Keratinocyte (primary cell): ENCODE measurements at places on chromosomes 12 and 14.

DNA sequence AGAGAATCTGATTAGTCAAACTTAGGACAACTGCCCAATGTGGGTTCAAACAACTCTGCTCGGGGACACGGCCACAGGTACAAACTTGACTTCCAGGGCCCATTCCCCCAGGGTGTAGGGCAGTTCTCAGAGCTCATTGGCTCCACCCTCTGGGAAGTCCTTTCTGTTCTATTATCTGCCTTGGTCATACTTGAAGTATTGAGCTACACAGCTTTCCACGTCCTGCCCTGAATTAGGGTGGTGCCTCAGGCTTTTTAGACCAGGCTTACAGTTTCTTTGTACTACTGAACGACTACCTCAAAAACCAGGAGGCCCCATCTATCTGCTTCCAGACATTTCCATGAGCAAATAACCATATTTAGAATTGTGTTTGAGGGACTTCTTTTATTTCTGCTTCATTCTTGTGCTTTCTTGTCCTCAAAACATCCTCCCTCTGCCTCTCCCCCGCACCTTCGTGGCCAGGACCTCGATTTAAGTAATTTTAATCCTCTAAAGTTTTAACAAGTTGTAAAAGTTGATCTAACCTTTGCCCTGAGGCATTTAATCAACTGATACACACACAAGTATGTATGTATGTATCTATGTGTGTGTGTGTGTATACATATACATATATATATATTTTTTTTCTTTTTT is 281.7 kb upstream of the AMIGO2 start:
- peak; percentile 53 for DNase-seq

DNA sequence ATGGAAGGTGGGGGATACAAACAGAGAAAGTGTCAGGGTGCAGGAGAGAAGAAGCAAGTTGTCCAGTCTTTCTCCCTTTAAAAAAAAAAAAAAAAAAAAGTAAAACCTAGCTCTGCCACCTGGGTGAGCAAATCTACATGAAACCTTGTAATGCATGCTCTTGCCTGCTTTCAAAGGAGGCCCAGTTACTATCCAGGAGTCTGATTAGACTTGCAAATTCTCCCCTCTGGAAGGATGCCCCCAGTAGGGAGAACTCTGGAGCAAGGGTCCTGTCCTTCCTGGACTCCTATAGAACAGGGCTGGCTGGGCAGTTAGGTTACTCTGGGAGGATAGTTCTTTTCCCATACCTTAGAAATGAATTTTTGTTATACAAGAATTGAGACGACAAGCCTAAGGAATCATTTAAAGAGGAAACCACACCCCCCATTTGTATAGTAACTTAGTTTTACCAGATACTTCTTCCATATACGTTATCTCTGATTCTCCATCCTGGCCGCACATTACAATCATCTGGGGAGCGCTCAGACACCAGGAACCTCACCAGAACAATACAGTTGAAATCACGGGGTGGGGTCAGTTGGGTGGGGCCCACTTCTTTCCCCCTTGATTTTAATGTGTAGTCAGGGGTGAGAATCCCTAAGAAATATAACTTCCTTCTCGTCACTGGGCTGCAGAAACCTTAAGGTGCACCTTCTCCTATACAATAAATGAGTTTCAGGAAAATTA is 30.5 kb downstream of the RAB35 start:
- no peak for DNase-seq

DNA sequence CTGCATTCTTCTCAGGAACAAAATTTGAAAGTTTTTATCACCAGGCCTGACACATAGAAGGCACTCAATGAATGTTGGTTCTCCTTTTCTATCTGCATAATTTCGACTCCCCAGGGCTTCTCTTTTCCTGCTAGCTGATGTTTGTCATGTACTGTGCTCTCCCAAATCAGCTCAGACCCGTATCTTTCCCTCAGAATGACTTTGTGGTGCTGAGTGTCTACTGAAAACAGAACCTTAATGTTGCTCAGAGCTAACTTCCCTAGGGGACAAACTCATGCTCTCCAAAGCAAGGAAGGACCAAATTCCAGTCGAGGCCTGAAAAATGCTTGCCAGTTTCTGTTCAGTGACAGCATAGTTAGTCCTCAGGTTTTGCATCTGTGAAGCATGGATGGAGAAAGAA is 1.9 kb downstream of the ARHGDIB start:
- DNase-seq, result no peak

DNA sequence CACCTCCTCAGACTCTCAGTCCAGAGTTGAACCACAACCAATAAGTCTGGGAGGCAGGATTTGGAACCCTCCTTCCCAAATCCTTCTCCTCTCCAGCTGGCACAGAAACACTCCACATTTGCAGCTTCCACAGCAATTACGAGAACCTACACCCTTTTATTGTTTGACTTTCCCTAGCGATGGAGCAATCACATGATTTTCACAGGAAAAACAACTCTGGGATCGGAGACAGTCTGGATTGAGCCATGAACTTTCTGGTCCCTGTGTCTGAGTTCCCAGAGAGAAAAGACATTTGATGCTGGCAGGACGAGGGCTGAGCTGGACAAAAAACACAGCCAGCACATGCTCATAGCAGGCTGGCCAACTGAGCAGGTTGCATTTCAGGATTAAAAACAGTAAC is 49.0 kb upstream of the STON2 start:
- no peak for DNase-seq

- no peak for DNase-seq
These were observed 81.2 kb downstream of the PRKD1 start for GRCh38 chr14:29846339-29847055.

DNA sequence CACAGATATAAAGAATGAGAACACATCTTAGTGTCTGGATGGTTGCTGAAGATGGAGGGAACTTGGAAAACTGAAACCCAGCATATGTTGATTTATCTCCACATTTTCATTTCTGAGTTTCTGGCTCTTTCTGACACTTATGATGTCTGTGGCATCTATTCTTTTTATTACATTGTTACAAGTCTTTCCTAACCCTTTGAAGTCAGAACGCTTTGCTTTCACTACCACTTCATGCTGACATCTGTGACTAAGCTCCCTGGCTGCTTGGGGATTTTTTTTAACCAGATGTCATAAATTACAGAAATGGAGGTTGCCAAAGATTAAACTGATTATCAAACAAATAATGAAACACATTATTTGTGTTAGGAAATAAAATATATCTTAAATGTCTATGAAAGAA is 188.7 kb downstream of the KITLG start:
- no peak for DNase-seq

DNA sequence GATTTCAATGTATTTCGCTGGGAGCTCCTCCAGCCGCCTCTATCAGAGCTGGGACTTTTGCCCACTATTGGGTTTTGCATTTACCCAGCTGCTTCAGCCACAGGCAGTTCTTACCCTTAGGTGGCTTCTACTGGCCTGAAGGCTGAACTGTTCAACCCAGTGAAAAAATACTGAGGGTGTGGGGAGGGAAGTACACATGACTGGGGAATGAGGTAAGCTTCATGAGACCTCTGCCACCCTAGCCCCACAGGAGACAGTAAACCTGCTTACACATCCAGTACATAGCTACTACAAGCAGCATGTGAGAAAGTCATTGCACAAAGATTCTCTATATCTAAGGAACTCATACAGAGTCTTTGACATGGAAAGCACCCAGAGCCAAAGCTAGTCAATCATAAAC is 411.1 kb downstream of the SYT1 start:
- DNase-seq, result no peak

DNA sequence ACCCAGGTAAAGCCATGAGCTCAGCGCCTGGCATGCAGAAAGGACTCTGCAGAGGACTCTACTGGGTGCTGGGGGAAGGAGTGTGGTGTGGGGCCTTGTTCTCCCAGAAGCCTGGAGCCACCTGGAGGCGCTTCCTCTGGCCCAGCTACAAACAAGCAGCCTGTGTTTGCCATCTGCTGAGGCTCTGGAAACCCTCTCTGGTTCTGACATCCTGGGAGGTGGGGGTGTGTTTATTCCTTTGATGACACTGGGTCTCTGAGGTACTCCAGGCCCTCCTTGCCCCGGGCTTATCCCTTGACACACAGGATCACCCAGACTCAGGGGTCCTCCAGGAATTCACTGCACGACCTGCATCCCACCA is 44.9 kb downstream of the RNF34 start:
- no peak for DNase-seq
